ENCODE measurements at places on chromosomes 4 and X.

- H3K27me3 ChIP-seq, result no peaks in the 10 kb centered on the region
- no peak for DNase-seq
- H3K4me3 ChIP-seq, result no peak overlapping the region
- peaks cover 4% of the 10 kb centered on the region for H3K36me3 ChIP-seq
- no peak overlapping the region for H3K27ac ChIP-seq
- no peaks in the 10 kb centered on the region for H3K4me1 ChIP-seq
These were observed 88.8 kb upstream of the GPC3 start for GRCh38 chrX:134074151-134074550.

DNA sequence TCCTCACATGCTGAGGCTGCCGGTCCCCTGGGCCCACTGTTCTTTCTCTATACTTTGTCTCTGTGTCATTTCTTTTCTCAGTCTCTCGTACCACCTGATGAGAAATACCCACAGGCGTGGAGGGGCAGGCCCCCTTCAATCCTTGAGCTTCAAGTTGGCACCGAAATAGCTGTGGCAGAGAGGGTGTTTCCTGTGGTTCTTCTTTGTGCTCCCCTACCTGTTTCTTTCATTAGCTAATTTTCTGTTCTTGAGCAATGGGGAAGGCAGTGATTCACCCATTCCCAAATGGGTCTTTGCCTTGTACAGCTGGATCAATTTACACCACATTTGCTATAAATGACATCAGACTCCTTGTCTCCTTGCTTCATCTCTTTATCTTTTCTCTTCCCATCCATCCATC lies 2.1 kb upstream of the CYSLTR1 start:
- no peaks in the 10 kb centered on the region for H3K36me3 ChIP-seq
- H3K27ac ChIP-seq, result no peak overlapping the region
- no peak overlapping the region for H3K4me3 ChIP-seq

GRCh38 chr4:113563691-113564378 lies 197.7 kb downstream of the CAMK2D start:
- H3K4me1 ChIP-seq, result peaks cover 9% of the 10 kb centered on the region
- no peak overlapping the region for H3K4me3 ChIP-seq
- no peak for DNase-seq
- H3K36me3 ChIP-seq, result no peaks in the 10 kb centered on the region
- H3K27me3 ChIP-seq, result no peaks in the 10 kb centered on the region

DNA sequence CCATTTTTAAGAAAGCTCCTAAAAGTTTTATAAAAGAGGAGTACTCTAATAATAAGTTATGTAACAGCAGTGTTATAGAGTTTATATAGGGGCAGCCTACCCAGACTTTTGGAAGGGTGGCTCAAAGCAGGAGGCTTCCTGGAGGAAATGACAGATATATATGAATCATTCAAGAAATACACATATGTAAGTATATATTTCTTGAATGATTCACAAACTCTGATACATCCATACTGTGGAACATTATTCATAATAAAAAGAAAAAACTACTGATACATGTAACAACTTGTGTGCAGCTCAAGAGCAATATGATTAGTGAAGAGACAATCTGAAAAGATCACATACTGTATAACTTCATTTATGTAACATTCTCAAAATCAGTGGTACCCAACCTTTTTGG lies 166.2 kb downstream of the WDFY3 start:
- no peaks in the 10 kb centered on the region for H3K27me3 ChIP-seq
- peaks cover 16% of the 10 kb centered on the region for H3K36me3 ChIP-seq
- H3K4me3 ChIP-seq, result no peak overlapping the region
- no peak overlapping the region for H3K27ac ChIP-seq
- H3K4me1 ChIP-seq, result peaks cover 4% of the 10 kb centered on the region

- DNase-seq, result no peak
- H3K4me3 ChIP-seq, result no peak overlapping the region
- no peaks in the 10 kb centered on the region for H3K27me3 ChIP-seq
- H3K36me3 ChIP-seq, result peaks cover 5% of the 10 kb centered on the region
- H3K27ac ChIP-seq, result no peak overlapping the region
These were observed 48.3 kb upstream of the GRPR start for GRCh38 chrX:16075087-16075486.

DNA sequence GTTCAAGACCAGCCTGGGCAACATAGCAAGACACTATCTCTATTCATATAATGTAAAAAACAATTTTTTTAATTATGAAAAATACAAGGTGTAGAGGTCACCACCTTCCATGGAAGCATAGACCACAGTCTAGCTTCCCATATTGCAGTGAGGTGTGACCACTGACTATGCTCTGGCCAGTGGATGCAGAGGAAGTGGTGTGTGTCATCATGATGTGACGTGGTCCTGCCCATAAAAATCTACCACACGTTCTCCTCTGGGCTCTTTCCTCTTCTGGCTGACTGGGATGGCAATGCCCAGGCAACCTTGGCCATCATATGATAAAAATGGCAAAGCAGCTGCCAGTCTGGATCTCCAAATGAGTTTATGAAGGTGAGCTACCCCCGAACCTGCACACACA lies 65.7 kb downstream of the RBM47 start:
- no peaks in the 10 kb centered on the region for H3K36me3 ChIP-seq
- no peaks in the 10 kb centered on the region for H3K27me3 ChIP-seq
- no peak overlapping the region for H3K4me3 ChIP-seq
- DNase-seq, result no peak
- H3K4me1 ChIP-seq, result peaks cover 3% of the 10 kb centered on the region

- DNase-seq, result peak; percentile 47
- H3K4me1 ChIP-seq, result peaks cover 23% of the 10 kb centered on the region
- peak overlapping the region; percentile 50 for H3K27ac ChIP-seq
- no peaks in the 10 kb centered on the region for H3K27me3 ChIP-seq
- H3K36me3 ChIP-seq, result peaks cover 16% of the 10 kb centered on the region
- peak overlapping the region; percentile 14 for H3K4me3 ChIP-seq
These were observed 729.3 kb upstream of the ACTRT1 start for GRCh38 chrX:128781506-128781905.

DNA sequence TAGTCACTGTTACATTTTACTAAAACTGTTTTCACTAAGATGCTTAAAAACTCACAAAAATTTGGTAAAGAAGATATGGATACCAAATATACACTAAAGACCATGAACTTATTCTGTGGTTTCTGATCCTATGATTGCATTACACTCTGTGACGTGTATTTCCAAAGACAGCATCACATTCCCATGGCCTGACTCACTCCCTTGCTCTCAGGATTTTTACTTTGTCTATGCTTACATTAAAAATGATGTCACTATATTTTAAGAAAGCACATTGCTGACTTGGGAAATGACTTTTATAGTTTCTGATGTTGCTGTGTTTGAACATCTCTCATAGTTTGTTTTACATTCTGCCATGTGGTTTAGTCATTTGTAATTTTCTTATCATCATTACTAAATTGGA lies 327.9 kb upstream of the MAGEB18 start:
- H3K4me3 ChIP-seq, result no peak overlapping the region
- DNase-seq, result no peak
- H3K36me3 ChIP-seq, result no peaks in the 10 kb centered on the region
- H3K27me3 ChIP-seq, result no peaks in the 10 kb centered on the region
- no peak overlapping the region for H3K27ac ChIP-seq

DNA sequence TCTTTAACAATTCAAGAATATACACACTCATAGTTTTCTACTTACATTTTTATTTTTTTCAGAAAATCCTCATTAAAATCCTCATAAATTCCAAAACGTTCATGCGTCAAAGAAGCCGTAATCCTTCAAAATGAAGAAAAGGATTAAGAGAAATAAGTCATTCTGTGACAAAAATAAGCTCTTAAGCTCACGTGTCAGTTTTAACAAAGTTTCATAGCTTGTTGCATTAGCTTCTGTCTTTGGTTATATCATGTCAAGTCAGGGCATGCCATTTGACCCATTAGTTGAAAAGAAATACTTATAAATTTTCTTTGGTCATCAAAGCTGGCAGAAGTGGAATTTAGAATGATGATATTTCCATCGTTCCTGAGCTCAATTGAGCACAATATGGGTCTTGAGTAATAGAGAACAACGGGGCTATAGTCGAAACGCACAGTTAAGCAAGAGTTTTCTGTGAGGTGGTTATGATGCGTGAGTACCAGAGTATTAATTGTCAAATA lies 185.2 kb upstream of the CTSO start:
- H3K4me1 ChIP-seq, result peaks cover 19% of the 10 kb centered on the region
- H3K4me3 ChIP-seq, result no peak overlapping the region
- no peaks in the 10 kb centered on the region for H3K27me3 ChIP-seq
- H3K36me3 ChIP-seq, result no peaks in the 10 kb centered on the region

- no peak overlapping the region for H3K4me3 ChIP-seq
- H3K27me3 ChIP-seq, result no peaks in the 10 kb centered on the region
- H3K27ac ChIP-seq, result no peak overlapping the region
These were observed 38.0 kb downstream of the MOB1B start for GRCh38 chr4:70940134-70940533.

DNA sequence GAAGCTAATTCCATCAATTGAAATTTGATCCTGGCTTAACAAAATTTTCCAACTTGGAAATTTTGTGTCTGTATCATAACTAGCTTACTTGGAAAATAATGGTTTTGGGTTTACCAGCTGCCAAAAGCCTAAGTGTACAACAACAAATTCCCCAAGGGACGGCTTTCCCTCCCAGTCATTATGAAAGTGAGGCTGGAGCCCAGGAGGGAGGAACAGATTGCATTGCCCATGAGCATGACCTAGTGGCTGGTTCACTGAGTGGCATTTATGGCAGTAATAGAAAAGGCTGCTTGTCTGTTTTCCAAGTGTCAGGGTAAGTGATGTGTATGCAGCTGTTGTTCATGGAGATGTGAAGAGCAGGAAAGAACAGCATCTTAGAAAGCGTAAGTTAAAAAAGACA lies 70.8 kb upstream of the HHIP start:
- no peak overlapping the region for H3K4me3 ChIP-seq
- no peak overlapping the region for H3K27ac ChIP-seq
- no peaks in the 10 kb centered on the region for H3K36me3 ChIP-seq
- no peak for DNase-seq
- peaks cover 5% of the 10 kb centered on the region for H3K4me1 ChIP-seq
- no peaks in the 10 kb centered on the region for H3K27me3 ChIP-seq

DNA sequence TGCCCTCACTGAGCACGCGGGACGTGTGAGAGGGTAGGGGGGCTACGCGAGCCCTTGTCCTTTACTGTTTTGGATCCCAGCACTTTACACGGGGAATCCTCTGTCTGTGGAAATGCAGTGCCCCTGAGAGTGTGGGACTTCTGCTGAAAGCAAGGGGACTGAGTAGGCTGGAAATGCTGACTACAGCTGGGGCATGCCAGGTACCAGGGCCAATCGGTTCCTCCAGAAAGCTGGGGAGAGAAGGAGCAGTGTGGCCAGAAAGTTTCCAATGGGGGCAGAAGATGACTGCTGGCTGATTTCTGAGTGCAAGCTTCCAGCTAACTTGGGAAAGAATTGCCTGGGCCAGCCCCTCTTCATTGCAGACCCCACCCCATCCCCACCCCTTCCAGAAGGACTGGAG lies 1.5 kb downstream of the NHSL2 start:
- H3K4me1 ChIP-seq, result peaks cover 16% of the 10 kb centered on the region
- H3K27me3 ChIP-seq, result peaks cover 9% of the 10 kb centered on the region
- peak overlapping the region; percentile 84 for H3K4me3 ChIP-seq

GRCh38 chr4:153765894-153766293 lies 6.1 kb upstream of the RNF175 start:
- H3K4me1 ChIP-seq, result peaks cover 66% of the 10 kb centered on the region
- H3K36me3 ChIP-seq, result peaks cover 15% of the 10 kb centered on the region
- no peaks in the 10 kb centered on the region for H3K27me3 ChIP-seq
- H3K4me3 ChIP-seq, result peak overlapping the region; percentile 67

DNA sequence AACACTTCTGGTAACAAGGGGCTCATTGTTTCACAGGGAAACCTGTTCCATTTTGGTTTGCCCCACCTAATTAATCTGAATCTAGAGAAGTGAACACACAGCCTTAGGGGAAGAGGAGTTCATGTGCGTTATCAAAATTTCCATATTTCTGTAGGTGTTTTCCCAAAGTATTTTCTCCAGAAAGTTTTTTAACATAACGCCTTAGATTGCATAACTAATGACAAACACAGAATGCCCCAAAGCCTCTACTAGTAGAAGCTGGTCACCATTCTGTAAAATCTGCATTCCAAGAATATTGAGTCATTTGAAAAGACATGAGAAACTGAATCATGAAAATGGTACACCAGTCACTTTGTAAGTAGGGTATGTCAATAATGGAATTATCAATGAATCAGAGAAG lies 41.1 kb downstream of the IL13RA2 start:
- DNase-seq, result no peak
- no peak overlapping the region for H3K27ac ChIP-seq
- no peaks in the 10 kb centered on the region for H3K27me3 ChIP-seq
- H3K36me3 ChIP-seq, result no peaks in the 10 kb centered on the region

GRCh38 chr4:168710353-168710946 lies 213.6 kb downstream of the PALLD start:
- H3K27ac ChIP-seq, result no peak overlapping the region
- no peak for DNase-seq
- no peaks in the 10 kb centered on the region for H3K4me1 ChIP-seq
- no peak overlapping the region for H3K4me3 ChIP-seq
- H3K27me3 ChIP-seq, result no peaks in the 10 kb centered on the region
- H3K36me3 ChIP-seq, result peaks cover 7% of the 10 kb centered on the region

DNA sequence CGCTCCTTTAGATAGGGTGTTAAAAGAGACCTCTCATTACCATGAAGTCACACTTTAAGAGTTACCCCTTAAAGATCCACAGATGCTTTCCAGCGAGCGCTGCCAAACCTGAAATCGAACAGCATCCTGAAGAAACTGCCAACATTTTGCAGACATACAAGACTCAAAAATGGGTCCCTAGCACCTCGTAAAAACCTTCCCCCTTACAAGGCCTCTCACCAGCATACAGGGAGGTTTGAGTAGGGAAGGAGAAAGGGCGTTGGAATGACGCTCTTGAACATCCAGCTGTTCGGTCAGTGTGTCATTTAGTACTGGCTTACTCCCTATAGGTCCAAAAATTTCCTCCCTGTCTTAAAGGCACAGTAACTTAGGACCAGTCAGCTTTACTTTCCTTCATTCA lies 45.3 kb upstream of the PGRMC1 start:
- H3K4me3 ChIP-seq, result no peak overlapping the region
- H3K36me3 ChIP-seq, result peaks cover 4% of the 10 kb centered on the region
- no peak overlapping the region for H3K27ac ChIP-seq
- DNase-seq, result no peak
- no peaks in the 10 kb centered on the region for H3K27me3 ChIP-seq

DNA sequence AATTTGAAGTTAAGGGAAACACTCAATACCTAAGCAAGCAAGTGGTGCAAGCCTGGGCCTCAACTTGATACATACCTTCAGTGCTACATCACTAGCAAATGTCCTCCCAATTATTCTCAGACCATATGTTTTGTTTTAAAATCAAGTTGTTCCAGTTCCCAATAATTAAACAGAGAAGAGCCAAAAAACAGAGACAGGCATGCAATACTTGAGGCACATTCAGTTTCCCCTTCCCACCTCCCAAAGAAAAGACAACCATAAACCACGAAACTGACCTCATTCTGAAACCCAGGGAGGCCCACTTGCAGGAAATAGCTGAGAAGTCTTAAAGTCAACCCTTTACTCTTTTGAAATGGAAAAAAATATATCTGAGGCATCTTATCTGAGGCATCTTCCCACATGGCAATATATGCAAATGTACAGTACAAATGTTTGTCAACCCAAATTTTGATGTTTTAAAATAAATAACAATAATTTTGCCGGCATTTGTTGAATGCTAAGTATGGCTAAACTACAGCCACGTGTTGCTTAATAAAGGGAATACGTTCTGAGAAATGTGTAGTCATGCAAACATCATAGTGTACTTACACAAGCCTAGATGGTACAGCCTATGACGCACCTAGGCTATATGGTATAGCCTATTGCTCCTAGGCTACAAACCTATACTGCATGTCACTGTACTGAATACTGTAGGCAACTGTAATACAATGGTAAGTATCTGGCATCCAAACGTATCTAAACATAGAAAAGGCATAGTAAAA lies 147.5 kb downstream of the TSPAN5 start:
- no peaks in the 10 kb centered on the region for H3K27me3 ChIP-seq
- DNase-seq, result no peak
- H3K36me3 ChIP-seq, result no peaks in the 10 kb centered on the region
- H3K4me3 ChIP-seq, result no peak overlapping the region
- H3K27ac ChIP-seq, result no peak overlapping the region
- peaks cover 74% of the 10 kb centered on the region for H3K4me1 ChIP-seq

Data from neural crest cell (in vitro differentiated cells).